ENCODE measurements at places on chromosomes 2 and 18.

- no peak for DNase-seq
Observed at GRCh38 chr18:74281980-74282754, 9.6 kb downstream of the CYB5A start.

DNA sequence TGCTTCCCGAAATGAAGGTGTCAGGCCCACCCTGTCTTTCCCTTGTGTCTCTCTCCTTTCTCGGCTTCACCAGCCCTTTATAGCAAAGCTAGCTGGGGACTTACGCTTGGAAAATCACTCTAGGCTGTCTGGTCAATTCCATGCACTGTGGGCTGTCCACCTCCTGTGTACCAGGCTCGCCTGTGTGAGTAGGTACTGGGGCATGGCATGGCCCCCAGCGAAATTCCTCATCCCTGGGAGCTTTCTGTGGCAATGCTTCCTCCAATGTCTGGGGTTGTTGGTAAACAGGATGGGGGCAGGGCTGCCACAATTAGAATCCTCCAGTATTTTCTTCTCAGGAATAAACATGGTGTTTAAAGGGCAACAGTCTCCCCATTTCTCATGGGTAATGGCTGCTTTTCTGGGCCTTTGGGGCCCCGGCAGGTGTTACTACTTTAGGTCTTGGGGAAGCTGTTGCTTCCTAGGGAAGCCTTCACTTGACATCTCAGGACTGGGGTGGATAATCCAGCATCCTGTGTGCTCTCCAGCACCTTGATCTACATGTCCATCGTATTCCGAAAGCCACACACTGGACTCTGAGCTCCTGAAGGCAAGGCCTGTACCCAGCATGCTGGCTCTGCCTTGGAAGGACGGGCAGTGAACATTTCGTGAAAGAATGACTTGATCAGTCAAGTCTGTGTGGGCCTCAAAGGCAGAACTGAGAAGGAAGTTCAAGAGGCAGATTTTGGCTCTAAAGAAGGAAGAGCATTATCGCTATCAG, 21.1 kb downstream of the RHOB start:
- no peak for DNase-seq

- no peak for DNase-seq
Observed at GRCh38 chr2:25309402-25309801, 32.3 kb downstream of the DNMT3A start.

- DNase-seq, result peak; percentile 42
Observed at GRCh38 chr2:204265681-204266181, 279.5 kb upstream of the PARD3B start.

DNA sequence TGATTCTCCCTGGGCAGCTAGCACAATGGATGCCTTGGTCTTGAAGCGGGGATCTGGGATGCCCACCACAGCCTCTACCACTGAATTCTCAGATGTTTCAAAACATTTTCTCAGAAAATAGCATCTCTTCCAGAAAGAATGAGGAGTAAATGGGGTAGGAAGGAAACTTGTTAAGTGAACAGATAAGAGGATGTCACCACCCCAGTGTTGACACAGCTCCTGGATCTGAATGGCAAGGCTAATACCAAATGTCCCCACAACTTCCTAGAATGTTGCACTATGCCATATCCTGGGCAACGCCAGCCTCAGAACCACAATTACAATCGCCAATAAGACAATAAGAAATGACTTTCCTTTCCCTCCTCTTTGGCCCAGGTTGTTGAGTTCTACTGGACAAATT, 177.2 kb downstream of the BCL11A start:
- DNase-seq, result no peak
